ENCODE measurements at places on chromosomes 7 and 10.

- DNase-seq = no peak
Measured at GRCh38 chr10:62153191-62153590, 115.5 kb downstream of the RTKN2 start.

DNA sequence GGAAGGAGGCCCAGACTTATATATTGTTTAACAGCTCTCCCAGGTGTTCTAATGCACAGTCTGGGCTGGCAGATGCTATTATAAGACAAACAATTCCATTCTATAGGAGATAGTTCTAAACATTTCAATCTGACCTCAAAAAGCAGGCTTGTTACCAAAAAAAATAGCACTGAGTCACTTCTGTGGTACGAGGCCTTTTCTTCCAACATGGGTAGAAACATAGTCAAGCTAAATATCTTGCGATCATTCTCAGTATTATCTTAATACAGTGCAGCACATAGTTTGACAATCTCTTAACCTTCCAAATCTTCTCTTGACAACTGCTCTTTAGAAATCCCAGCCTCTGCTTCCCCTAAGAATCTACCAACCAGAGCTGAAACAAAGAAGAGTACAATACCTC is 46.6 kb upstream of the MKX start:
- no peak for DNase-seq

DNA sequence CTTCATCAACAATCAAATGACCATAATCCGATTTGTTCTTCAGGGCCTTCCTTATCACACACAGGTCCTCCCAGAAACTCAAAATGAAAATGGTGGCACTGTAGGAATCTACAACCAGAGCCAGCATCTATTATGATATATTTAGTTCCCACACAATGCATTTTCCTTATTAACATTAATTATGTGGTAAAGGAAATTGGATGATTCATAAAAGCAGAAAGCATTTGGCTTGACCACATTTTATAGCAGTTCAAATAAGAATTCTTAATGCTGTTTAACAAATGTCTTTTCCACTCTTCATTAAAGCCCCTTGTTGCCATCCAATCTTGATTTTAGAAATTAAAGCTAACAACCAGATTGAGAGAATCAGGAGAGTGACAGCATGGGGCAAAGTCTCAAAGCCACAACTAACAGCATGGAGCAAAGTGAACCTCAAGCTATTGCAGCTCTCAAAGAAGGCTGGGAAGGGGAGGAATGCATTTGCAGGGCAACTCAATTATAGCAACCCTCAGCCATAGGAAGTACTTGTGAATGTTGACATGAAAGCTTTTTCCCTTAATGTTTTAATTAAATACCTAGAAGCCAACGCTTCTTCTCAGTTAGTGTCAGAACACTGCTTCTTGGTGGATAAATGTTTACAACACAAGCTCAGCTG is 549.1 kb downstream of the NXPH1 start:
- no peak for DNase-seq

GRCh38 chr7:23476286-23477156 is 6.2 kb upstream of the IGF2BP3 start:
- DNase-seq = no peak

- DNase-seq = no peak
Measured at GRCh38 chr7:151063212-151063561, 3.8 kb downstream of the SLC4A2 start.

GRCh38 chr10:20094226-20094976 is 278.2 kb downstream of the PLXDC2 start:
- DNase-seq = no peak

DNA sequence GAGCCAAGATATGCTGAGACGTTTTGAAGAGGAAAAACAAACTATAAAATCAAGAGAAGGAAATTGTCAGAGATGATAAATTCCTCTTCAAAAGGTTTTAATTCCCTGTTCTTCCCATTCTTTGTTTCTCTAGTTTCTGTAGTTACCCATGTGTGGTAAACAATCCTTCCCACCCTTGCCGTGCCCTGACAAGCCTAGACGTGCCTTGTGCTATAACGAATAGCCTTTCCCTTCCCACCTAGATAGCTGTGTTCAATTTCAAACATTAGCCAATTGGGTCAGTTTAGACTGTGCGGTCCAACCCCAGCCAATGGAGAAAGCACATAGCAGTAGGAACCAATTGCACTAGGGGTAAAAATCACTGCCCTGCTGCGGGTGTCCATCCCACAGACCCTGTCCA is 138.1 kb downstream of the RALA start:
- DNase-seq = no peak

DNA sequence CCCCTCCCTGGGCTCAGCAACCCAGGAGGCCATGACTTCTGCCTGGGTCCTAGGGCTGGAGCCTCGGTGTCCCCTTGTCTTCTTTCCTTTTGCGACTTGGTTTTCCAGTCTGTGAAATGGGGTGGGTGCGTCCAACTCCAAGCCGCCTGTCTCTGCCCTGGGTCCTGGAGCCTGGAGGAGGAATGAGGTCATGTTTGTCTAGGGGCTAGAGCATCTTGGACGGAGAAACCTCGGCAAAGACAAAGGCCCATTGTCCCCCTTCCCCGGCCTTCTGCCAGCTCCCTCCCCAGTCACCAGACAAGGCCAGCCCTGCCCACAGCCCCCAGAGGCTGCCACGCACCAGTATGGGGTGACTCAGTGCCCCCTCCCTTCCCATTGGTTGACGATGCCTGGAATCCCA is 39.8 kb upstream of the ELN start:
- DNase-seq = no peak
